ENCODE measurements at places on chromosomes 16 and 17.

DNA sequence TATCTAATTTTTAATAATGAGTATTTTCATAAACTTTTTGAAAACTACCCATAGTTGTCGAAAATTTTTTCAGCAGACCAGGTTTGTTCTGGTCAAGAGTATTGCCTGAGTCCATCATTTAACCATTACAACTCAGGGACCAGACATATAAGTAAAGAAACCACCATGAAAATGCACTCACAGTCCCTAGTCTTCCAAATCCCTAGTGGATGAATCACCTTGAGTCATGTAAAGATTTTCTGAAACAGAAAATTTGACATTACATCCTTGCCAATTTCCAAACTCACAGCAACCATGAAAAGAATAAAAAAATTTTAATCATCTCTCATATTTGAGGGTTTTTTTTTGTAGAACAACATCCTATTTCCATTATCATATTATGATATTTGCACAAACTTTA is 1337.5 kb upstream of the CDH8 start:
- DNase-seq, result no peak

DNA sequence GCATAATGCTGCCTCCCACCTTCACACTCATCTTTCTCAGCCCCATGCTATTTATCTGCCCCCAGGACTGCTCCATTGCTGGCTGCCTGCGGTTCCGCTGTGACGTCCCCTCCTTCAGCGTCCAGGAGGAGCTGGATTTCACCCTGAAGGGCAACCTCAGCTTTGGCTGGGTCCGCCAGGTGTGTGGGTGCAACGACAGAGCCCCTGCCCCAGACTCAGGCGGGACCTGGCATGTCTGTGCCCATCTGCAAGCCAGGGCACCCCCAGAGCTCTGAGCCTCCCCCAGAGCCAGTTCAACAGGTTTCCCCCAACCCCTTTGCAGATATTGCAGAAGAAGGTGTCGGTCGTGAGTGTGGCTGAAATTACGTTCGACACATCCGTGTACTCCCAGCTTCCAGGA is 12.9 kb upstream of the ITGAD start:
- no peak for DNase-seq

DNA sequence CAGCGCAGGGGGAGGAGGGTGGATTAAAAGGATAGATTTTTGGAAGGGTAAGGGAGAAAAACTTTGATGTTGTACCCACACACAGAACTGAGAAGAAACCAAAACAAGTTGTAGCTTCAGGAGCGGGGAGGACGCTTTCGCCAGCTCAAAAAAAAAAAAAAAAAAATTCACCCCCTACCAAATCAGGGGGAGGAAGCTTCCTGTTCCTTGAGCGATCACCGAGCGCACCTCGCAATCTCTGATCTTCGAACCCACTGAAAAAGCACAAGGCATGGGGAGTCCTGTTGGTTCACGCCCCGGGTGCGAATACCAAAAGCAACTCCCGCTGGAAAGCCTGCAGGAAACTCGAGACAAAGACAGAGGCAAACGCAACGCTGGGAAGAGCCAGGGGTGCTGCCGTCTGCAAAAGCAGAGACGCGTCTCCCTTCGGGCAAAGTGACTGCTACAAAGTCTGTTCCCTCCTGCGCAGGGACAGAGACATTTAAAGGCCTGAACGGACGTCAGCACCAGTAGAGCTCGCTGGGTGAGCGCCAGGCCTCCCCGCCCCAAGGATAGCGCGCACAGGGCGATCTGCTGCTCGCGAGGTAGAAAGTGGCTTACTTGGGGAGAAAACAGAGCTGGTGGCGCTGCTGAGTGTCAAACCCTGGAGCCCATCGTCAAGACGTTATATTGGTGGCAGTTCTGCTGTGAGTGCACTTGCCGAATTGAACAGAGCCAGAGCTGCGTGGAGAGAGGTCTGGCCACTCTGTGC is 190.4 kb downstream of the USP22 start:
- no peak for DNase-seq

DNA sequence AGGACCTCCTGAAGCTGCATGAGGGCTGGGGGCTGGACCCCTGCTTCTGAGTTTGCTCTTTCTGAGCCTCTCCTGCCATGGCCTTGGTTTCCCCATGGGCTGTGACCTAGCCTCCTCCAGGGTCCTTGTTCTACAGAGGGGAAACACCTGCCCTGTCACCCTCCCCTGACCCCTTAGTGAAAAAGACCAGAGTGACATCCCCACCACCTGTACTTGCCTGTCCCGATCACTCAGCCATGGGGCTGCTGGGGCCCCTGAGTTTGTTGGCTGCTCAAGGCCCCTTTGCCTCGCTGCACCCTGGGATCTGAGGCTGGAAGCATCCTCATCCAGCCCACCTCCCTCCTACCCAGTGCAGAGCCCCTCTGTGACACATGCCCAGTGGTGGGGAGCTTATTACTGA is 800 bp downstream of the NOD2 start:
- DNase-seq, result no peak

GRCh38 chr16:84836234-84836647 is 16.5 kb downstream of the CRISPLD2 start:
- no peak for DNase-seq

DNA sequence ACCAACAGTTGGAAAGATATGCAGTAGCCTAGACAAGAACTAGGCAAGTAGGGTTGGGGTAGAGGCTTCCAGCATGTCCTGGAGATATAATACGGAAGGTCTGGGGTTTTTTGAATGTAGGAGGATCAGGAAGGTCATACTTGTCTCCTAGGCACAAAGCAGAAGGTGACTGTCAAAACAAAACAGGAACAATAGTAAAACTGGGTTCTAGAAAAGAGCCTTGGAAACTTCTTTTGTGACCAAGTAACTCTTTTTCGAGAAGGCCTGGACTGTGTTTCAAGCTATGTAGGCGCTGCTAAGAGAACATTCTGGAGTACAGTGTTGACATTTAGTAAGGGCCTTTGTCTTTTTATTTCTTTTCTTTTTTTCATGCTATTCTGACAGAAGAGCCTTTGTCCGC is 26.9 kb upstream of the TENT4B start:
- DNase-seq, result no peak

GRCh38 chr17:78400581-78401240 is 22.3 kb downstream of the PGS1 start:
- no peak for DNase-seq

GRCh38 chr16:9906218-9906617 is 276.0 kb downstream of the GRIN2A start:
- no peak for DNase-seq

GRCh38 chr17:79942591-79943346 is 92.9 kb downstream of the TBC1D16 start:
- no peak for DNase-seq

DNA sequence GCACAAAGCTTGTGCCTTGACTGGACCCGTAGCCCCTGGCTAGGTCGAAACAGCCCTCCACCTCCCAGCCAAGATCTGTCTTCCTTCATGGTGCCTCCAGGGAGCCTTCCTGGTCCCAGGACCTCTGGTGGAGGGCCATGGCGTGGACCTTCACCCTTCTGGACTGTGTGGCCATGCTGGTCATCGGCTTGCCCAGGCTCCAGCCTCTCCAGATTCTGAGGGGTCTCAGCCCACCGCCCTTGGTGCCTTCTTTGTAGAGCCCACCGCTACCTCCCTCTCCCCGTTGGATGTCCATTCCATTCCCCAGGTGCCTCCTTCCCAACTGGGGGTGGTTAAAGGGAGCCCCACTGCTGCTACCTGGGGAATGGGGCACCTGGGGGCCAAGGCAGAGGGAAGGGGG is 3.5 kb downstream of the CTRL start:
- no peak for DNase-seq

DNA sequence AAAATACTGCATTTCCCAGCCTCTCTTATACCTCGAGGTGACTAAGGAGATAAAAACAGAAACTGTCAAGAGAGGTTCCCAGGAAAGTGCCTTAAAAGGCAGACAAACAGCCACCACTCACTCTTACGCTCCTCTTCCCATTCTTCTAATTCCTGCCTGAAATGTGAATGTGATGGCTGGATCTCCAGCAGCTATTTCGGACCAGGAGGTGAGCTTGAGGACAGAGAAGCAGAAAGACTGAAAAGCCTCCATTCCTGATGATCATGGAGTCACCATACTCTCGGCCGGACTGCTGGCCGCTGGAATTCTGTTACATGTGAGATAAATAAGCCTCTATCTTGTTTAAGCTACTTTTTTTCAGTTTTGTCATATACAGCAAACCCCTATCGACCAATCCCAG is 41.4 kb upstream of the ABR start:
- no peak for DNase-seq

DNA sequence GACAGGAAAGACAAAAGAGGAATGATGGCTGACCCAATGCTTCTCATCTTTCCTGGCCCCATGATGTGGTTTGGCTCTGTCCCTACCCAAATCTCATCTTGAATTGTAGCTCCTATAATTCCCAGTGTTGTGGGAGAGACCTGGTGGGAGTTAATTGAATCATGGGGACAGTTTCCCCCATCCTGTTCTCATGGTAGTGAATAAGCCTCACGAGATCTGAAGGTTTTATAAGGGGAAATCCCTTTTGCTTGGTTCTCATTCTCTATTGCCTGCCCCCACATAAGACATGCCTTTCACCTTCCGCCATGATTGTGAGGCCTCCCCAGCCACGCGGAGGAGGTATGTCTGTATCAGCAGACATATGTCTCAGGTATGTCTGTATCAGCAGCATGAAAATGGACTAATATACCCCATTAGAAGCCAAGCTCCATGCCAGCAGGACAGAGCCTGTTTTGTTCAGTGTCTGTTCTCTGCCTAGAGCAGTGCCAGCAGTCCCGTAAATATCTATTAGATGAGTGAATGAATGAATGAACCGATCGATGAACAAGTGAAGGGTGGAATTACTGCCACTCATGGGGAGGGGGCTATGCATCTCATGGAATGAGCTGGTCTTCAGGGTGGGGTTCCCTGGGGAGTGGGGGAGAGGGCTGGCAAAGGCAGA is 304.4 kb downstream of the SOX9 start:
- DNase-seq, result no peak

GRCh38 chr17:78607038-78607437 is 29.8 kb upstream of the DNAH17 start:
- no peak for DNase-seq

DNA sequence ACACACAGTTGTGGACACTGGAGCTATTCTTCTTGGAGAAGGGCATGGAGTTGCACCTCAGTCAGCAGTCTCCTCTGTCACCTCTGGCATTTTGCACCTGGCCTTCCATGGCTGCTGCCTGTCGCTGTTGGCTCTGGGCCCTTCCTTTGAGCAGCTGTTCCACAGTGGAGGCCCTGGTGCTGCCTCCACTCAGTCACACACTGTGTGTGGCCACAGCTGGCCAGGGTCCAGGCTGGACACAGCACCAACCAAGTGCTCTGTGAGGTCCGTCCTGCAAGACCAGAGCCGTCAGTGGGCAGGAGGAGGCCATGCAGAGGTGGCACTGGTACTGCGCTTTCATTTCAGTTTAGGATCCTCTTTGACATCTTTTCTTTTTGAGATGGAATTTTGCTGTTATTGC is 21.6 kb upstream of the MED9 start:
- no peak for DNase-seq

Measured in vagina (tissue), 2 donors.